ENCODE measurements at places on chromosomes 16 and 17. TPM values are rescaled to one million over a fixed set of nuclear protein-coding genes. Genes with fewer than 3 reads are reported as not detected.

DNA sequence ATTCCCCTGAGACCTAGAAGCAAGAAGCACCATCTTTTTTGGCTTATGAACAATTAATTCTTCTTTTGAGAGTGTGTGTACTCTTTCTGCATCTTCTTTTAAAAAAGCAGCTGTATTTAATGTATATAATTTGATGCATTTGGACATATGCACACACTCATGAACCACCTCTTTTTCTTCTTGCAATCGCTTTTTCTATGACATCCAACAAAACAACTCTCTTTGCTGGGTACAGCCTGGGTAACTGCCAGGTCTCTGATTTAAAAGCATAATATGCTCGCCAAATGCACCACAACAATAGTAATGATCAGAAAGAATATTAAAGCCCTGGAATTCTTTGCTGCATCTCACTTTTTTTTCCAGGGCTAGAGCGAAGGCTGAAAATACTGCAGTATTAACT lies 97.3 kb downstream of the HAPSTR1 start:
- no peak for ATAC-seq

GRCh38 chr17:67585077-67585602 lies 132.6 kb upstream of the NOL11 start:
- no peak for ATAC-seq

- ATAC-seq = no peak
Observed at GRCh38 chr17:77757561-77757898, 201.0 kb upstream of the TNRC6C start.

DNA sequence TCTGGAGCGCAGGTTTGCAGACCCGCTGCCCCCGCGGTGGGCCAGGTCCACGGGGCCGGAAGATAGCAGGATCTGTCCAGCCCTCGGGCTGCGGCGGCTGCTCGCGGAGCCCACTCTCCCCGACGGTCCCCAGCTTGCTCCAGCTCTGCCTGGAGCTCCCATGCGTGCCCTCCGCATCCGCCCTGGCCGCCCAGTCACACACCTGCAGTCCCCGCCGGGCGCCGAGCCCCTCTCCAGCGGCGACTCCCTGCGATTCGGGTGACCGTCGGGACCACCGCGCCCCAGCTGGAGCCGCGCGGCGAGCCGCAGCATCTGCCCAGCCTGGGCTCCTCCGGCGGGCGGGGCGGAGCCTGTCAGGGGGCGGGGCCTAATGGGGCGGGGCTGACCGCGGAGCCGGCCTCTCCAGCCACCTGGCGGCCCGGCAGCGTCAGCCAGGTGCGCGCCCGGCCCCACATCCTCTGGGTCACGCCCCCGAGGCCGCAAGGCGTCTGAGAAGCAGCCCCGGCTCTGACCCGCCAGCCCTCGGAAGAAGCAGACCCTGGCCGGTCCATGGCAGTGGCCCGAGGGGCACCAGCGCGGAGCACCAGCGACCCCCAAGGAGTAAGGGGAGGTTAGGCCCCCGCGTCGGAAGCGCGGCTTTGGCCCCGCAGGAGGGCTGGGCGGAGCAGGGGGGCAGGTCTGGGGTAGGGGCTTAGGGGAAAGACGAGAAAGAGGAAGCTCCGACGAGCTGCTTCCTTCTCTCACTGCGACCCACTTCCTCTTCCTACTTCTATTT lies at the start of gene PIK3R5:
Gene PIK3R5, minus strand, starts transcription at position 314 of the 775 bp plus-strand sequence. CDS start 54,213 bp downstream, outside the sequence.
- peak; percentile 77 for ATAC-seq

DNA sequence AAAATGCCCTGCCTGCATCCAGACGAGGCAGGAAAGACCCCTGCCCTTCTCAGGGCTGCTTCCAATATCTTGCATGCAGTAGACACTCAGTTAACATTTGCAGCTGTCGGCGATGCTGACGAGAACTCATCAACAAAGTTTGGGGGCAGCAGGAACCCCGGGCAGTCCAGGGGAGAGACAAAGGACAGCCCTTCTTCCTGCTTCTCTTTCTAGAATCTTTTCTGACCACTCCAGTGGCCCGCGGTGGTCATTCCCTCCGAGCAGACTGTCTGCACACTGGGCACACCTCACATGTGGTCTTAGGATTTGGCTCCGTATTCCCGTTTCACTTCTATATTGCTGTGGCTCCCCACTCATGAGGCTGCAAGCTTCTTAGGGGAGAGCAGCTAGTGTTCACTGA lies 31.0 kb upstream of the MFSD6L start:
- no peak for ATAC-seq

The TMEM100 gene
- total RNA-seq = not detected

- ATAC-seq = peak; percentile 15
Observed at GRCh38 chr17:45225051-45225700, 3.5 kb downstream of the FMNL1 start.
